ENCODE measurements at places on chromosomes 7 and 10. TPM values are rescaled to one million over a fixed set of nuclear protein-coding genes. Genes with fewer than 3 reads are reported as not detected.

GRCh38 chr7:30702200-30702599, 19.9 kb upstream of the CRHR2 start:
- no peaks in the 10 kb centered on the region for H3K27me3 ChIP-seq
- H3K36me3 ChIP-seq = no peaks in the 10 kb centered on the region
- no peak overlapping the region for H3K4me3 ChIP-seq
- no peak overlapping the region for H3K27ac ChIP-seq
- no peak for DNase-seq

DNA sequence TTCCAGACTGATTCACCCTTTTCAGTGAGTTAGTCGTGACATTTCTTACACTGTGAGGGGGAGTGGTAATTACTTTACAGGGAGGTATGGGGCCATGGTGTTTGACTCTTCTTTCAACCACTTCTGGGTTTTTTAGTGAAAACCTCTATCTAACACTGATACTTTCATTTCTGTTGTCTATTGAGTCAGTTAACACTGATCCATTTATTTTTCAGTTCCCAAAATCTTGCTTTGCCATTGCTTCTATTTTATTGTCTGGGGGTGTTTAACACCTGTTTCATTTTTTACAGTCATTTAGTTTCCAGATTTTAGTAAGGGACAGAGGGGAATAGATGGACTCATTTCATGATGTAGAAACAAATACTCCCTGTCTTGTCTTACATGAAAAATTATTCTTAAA, 61.5 kb downstream of the HELLS start:
- H3K27me3 ChIP-seq = no peaks in the 10 kb centered on the region
- peak overlapping the region; percentile 41 for H3K27ac ChIP-seq
- H3K4me1 ChIP-seq = no peaks in the 10 kb centered on the region

DNA sequence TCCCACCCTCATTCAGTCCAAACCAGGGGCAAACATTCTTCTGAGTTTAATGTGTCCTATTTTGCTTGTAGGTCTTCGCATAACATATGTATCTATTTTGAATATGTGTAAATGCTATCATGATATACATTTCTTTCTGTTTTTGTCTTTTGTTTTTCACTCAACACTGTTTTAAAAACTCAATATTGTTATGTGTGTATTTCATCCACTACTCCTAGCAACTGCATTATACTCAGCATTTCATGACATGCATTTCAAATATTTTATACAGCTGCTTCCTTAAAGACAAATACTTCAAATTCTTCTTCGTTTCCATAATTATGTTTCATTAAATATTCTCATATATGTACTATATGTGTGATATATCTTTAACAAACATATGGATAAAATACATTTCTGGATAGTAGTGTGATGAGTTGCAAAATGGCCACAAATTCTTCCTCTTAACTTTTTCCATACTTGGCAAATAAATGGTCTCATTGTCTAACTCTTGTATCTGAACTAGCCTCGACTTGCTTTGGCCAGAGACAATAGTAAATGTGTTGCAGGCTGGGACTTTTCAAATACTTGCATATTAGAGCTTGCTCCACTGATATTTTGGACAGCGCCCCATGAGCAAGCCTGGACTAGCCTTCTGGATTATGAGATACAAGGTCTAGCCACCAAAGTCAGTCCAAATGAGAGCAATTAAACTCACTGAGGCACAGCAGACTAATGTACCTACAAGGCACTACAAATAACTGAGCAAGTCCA, 539.7 kb upstream of the KCND2 start:
- H3K36me3 ChIP-seq = no peaks in the 10 kb centered on the region
- no peaks in the 10 kb centered on the region for H3K27me3 ChIP-seq
- H3K4me1 ChIP-seq = no peaks in the 10 kb centered on the region
- H3K4me3 ChIP-seq = no peak overlapping the region
- no peak for DNase-seq

DNA sequence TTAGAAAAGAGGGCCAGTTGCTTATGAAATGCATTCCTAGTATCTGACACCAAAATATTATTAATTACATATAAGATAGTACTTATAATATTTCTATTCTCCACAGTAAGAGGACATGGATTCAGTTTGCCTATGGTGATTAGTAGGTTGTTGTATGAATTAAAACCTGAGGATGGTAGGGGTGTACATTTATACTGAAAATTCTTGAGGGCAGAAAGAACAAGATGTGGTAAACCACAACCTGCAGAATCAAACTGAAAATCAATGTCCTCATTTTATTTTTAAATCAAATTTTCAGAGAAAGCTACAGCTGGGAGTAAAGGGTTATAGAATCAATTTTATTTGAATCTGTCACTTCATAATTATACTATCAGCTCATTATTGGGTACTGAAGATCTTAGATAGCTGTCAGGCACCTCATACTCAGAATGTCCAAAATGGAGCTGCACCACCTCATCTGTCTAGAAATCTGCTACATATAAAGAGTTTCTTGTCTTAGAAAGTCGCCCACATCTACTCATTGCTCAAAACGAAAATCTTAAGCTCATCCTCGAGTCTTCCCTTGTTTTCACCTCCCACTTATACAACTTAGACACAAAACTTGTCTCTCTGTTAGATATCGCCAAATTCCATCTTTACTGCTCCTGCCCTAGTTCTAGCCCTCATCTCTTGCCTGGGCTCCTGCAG, 65.4 kb downstream of the MYO3A start:
- no peaks in the 10 kb centered on the region for H3K27me3 ChIP-seq
- H3K4me1 ChIP-seq = no peaks in the 10 kb centered on the region
- H3K27ac ChIP-seq = no peak overlapping the region
- H3K36me3 ChIP-seq = no peaks in the 10 kb centered on the region
- no peak overlapping the region for H3K4me3 ChIP-seq

DNA sequence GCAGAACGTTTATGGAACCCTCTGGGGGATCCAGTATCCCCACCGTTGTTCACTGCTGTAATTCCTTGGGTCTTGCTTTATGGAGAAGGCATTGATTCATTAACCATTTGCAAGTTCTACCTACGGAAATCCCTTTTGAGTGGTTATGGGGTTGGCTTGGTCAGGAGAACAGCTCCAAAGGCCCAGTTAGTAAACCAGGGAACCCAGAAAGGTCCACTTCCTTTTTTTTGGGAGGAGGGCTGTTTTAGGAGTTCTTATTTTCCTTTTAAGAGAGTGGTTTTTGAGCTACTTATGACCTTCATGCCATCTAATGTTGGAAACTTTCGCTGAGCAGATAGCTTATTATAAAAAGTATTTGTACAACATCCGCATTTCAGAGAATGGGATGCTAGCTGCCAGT, 1.3 kb downstream of the POR start:
- H3K4me3 ChIP-seq = peak overlapping the region; percentile 99
- DNase-seq = no peak
- peak overlapping the region; percentile 83 for H3K27ac ChIP-seq
- no peaks in the 10 kb centered on the region for H3K27me3 ChIP-seq

- H3K27me3 ChIP-seq = no peaks in the 10 kb centered on the region
- peak; percentile 65 for DNase-seq
- peak overlapping the region; percentile 97 for H3K4me3 ChIP-seq
- H3K36me3 ChIP-seq = no peaks in the 10 kb centered on the region
Measured at GRCh38 chr10:68561865-68562649, 1.9 kb downstream of the TET1 start.

Gene PAX4
- total RNA-seq = not detected
